ENCODE measurements at places on chromosomes 12 and 14.

DNA sequence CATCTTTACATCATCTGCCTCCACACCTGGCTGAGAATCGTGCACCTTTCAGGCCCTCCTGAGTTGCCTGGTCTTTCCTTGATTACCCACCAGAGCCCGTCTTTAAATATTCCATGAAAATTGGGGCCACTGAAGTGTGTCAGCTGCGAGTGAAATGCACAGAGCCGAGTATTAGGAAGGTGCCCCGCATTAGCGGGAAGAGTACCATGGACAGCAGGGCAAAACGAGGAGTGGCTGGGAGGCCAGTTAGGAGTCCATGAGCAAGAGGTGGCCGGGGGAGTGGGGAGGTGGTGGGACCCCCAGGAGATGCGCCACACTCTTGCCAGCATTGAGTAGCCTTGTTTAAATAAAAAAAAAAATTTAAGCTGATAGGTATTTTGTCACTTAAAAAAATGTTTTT, 99.6 kb downstream of the TSPAN9 start:
- no peak for DNase-seq

- DNase-seq, result no peak
These were observed 133.9 kb upstream of the FGD4 start for GRCh38 chr12:32265456-32265855.

DNA sequence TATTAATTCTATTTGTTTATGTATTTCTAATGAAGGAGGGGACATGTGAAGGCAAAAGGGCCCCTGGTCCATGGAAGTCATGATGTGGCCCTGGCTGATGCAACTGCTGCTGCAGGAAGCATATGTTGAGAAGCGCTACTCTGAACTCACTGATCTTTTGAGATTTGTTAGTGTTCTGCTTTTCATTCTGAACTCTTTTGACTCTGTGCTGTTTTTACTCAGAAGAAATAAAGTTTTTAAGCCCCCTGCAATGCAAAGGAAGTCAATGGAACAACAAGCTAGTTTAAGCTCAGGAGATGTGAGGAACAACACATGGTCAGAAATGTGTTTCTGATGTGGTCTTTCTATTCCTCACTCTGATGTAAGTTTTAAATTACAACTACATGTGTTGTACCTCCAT, 88.9 kb upstream of the BTG1 start:
- no peak for DNase-seq

GRCh38 chr14:83912032-83912642, 1617.8 kb upstream of the FLRT2 start:
- no peak for DNase-seq

DNA sequence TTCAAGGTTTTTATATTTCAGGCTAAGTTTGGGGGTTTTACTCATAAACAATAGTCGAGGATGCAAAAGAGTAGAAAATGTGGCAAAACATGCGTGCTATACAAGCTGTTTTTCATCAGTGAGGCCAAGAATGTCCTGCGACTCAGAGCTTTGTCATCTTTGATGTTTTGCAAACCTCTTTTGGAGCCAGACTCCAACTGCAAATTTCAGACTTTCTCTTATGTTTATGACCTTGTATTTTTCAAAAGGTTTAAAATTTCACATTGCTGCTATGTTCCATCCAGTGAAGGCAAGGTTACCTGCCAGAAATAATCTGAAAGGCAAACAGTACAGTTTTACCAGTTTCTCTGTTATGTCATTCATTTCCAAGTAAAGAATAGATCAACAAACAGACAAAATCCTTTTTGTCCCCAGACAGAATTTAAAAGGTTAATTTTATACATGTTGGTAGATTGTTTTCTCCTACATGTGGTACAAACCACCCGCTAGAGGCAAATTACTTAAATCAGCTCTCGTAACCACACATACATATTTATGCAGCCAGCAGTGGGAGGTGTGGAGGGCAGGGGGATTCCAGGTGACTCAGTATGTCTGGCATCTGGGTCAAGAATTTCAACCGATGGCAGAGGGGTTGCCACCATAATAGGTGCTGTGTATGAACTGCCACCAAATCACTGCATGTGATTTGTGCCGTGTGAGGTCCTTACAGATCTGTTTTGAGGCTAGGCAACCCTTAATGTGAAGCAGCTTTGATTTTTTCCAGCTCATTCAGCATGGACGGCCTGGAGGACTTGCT, 119.8 kb upstream of the CPM start:
- no peak for DNase-seq

GRCh38 chr12:13177906-13178305, 18.6 kb upstream of the EMP1 start:
- DNase-seq, result no peak

GRCh38 chr12:125254236-125254635, 189.0 kb downstream of the AACS start:
- DNase-seq, result no peak

GRCh38 chr14:22814941-22815713, at the start of gene SLC7A7:
SLC7A7 (minus strand) TSS chr14:22815435; CDS start chr14:22813398, 2,037 bp downstream.
- no peak for DNase-seq

- DNase-seq, result no peak
These were observed 668 bp downstream of the MRPS35 start for GRCh38 chr12:27711317-27711682.

- DNase-seq, result no peak
These were observed 867.2 kb downstream of the BCL11B start for GRCh38 chr14:98404811-98405210.

DNA sequence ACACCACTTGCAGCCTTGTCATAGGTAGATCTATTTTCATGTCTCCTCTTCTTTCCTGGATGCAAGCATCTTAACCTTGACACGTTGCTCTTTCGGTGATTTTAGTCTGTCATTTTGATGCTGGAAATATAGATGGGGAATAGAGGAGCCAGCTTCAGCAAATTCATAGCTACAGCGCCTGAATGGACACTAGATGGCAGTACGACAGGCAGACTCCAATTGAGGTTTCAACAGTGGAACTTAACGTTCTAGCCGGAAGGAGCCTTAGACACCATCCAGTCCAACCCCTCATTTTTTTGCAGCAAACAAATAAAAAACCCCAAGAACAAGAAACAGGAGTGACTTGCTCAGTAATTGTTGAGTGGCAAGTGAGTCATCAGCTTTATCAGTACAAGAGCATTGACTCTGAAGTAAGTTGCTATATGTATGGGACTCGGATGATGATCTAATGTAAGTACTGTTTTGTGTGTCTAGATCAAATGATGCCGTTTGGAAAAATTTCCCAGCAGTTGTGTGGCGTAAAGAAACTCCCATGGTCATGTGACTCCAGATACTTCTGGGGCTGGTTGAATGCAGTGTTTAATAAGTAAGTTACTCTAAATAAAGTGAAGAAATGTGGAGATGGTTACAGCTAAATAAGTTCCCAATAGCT, 9.0 kb downstream of the DMAC2L start:
- peak; percentile 40 for DNase-seq

GRCh38 chr14:102584871-102585869, 7.3 kb upstream of the RCOR1 start:
- DNase-seq, result no peak

DNA sequence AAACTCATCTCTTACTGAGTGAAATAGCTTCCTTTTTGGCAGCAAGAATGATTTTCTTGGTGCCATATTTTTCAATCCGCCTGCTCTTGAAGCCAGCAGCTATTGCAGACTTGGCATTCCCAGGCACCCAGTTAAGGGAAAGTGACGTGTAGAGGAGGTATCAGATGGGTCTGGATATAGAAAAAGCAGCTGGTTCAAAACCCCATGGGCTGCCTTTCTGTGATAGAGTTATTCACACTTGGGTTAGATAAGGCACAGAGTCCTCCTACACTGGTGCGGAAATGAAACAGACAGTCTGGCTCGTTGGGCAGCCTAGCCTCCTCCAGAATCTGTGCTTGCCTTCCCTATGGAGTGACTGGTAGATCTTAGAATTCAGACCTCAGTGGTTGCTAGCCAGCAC, 62.2 kb downstream of the PTPN11 start:
- no peak for DNase-seq

DNA sequence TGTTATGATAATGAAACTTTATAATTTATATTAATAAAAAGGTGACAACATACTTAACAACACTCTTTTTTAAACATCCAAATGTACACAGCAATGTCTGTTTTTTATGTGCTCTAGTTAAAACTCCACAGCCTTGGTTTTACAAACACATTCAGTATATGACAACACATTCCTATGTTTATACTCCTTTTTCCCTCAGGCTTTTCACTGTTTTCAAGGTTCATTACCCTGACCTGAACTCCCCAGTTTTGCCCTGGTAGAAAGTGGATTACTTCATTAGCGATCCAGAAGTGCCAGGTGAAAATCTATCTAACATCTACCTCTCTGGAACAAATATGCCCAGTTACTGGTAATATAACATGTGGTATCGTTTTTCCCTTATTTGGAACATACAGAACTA, 340.2 kb upstream of the DDHD1 start:
- no peak for DNase-seq

- DNase-seq, result no peak
These were observed 358.7 kb upstream of the TMPO start for GRCh38 chr12:98156697-98157096.

GRCh38 chr14:22243971-22244581, 344.9 kb downstream of the DAD1 start:
- DNase-seq, result no peak

GRCh38 chr12:53782093-53782703, 30.4 kb upstream of the CISTR start:
- DNase-seq, result no peak

- no peak for DNase-seq
These were observed 334.3 kb upstream of the FBXO33 start for GRCh38 chr14:39766397-39767000.

DNA sequence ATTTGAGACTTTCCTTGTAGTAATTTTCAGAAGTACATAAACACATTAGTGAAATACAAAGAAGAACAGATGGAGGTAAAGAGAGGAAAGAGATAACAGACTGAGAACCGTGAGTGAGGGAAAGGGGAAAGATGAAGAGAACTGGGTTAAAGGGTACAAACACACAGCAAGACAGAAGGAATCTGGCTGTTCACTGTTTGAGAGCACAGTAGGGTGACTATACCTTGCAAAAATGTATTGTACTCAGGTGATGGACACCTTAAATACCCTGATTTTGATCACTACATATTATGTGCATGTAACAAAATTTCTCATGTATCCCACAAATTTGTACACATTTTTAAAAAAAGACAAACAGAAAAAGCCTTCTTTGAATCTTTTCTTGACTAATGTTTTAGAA, 2.7 kb upstream of the TRHDE start:
- no peak for DNase-seq

DNA sequence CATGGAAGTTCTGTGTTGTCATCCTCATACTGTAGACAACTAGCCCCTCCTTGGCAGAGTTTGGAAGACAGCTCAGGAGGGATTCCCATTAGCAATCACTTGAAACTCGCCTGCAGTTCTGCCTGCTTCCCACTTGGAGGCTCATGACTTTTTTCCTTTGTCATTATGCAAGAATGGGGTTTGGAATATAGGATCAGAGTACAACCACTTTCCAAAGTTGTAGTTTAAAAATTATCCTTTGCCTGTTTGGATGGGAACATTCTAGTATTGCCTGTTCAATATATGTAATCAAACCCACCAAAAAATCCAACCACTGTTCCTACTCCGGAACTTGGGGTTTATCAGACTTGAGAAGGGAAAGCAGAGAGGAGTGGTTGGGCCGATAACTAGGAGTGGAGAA, 2.1 kb upstream of the GPD1 start:
- no peak for DNase-seq

DNA sequence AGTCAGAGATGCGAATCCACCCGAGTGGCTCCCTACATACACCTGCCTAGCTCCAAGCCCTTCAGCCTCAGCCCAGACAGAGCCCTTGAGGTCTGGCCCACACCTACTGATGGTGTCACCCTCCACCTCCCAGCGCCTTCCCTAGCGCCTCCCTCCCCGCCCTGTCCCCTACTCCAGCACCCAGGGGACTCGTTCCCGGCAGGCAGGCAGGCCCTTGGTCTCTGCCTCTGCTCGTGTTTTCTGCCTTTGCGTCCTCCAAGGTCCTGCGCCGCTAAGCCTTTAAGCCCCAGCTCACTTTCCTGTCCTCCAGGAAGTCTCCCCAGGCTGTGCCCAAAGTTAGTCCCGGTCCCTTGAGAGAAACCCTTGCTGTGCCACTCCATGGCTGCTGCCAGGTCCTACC, 12.7 kb downstream of the INF2 start:
- DNase-seq, result no peak

- no peak for DNase-seq
These were observed 981.0 kb downstream of the TMEM121 start for GRCh38 chr14:106507354-106507753.

GRCh38 chr14:71711619-71712018, 220.6 kb upstream of the RGS6 start:
- DNase-seq, result no peak

- DNase-seq, result peak; percentile 62
These were observed 36.9 kb downstream of the BCL11B start for GRCh38 chr14:99234961-99235571.

DNA sequence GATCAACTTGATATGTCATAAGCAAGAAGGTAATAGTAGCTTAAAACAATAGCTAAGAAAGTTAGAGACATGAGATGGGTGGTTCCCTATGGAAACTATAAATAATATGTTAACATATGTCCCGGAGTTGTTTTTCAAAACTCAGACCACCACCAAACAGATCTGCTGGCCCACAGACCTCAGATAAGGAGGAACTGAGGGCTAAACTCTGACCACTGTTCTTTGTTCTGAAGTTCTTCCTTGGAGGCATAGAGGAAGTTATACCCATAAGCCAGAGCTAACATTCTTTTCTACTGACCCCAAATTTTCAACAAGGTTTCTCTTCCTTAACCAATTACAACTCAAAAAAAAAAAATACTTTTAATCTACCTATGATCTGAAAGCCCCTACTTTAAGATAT, 156.1 kb upstream of the FSCB start:
- DNase-seq, result no peak

DNA sequence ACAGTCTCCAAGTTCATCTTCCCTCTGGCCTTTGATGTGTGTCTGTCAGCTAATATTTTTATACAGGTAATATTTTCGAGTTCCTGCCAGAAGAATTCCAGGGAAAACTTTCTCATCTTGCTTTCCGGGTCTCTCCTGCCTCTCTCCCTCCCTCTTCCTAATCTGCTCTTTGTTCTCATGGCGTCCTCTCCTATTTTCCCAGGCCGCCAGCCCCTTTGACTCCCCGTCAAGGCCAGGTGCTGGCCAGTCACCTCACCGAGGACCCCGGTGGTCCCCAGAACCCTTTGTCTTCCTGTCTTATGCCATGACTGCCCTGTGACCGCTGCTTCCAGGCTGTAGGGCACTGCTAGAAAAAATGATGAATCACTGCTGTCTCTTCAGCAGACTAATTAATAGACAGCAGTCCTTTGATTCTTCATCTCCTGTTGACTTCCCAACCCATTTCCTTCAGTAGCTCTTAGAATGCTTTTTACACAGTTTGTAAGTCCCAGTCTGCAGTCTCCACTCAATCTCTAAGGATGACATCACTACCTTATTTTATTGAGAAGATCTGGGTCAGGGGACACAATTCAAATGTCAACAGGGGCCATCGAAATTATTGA, 40.7 kb downstream of the PPFIBP1 start:
- no peak for DNase-seq

GRCh38 chr12:31867292-31867691, 91.9 kb upstream of the RESF1 start:
- DNase-seq, result no peak

DNA sequence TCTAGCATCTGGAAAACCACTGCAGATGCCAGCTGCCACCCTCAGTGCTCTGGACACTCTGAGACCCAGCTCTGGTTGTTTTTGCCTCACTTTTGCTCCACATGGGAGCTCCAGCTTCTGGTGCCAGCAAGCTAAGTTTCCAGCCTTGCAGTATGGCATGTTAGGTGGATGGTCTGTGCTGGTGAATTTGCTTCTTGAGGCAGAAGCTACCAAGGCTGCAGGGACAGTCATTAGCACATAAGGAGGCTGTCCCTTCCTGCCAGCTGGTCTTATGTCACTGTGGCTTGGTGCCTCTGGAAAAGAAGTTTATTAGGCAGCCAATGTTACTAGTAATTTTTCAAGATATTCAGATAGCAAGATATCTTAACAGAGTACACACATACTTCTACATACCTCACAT, 64.2 kb upstream of the CSRP2 start:
- DNase-seq, result no peak
